AG04449 (cell line): ENCODE measurements at places on chromosomes 5 and 9.

DNA sequence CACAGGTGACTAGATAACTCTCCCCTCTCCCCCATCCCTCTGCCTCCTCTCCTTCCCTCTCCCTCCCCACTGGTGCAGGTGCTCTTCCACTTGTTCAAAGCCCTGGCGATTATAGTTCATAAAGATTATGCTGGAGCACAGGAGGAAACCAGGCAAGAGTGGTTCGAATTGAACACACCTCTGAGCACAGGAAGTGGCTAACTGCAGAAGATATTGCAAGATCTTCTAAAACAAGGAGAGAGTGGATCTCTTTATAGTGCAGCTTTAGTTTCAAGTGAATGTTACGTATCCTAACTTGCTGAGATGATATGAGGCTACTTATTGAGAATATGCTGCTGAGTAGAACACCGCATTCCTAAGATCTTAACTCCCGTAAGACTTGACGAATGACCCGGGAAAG lies 178.4 kb downstream of the GOLPH3 start:
- no peak for DNase-seq

- no peak for DNase-seq
Observed at GRCh38 chr9:5786370-5787127, 46.4 kb downstream of the ERMP1 start.

DNA sequence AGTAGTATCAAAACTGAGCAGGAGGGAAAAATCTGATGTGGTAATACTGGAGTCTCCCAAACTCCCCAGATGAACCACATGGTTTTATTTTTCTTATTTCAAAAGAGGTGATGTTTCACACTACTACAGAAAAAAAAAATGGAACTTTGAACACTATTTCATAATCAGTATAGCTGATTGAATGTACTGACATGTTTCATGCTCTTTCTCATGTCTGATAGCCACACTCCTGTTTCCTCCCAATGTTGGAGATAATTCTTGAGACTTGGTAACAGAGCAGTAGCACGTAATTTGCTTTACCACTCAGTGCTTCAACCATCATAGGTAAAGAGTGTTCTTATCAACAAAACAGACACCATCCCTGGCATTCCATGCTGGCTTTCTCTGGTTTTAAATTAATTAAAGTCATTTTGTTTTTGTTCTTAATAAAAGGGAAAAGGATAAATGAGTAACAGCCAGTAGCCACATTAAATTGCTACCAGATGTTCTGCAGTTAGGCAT lies 85.2 kb downstream of the MUSK start:
- DNase-seq: no peak

- no peak for DNase-seq
Observed at GRCh38 chr5:102815540-102816332, 60.6 kb downstream of the PAM start.

- DNase-seq: no peak
Observed at GRCh38 chr5:107668154-107669095, 2.3 kb downstream of the EFNA5 start.

DNA sequence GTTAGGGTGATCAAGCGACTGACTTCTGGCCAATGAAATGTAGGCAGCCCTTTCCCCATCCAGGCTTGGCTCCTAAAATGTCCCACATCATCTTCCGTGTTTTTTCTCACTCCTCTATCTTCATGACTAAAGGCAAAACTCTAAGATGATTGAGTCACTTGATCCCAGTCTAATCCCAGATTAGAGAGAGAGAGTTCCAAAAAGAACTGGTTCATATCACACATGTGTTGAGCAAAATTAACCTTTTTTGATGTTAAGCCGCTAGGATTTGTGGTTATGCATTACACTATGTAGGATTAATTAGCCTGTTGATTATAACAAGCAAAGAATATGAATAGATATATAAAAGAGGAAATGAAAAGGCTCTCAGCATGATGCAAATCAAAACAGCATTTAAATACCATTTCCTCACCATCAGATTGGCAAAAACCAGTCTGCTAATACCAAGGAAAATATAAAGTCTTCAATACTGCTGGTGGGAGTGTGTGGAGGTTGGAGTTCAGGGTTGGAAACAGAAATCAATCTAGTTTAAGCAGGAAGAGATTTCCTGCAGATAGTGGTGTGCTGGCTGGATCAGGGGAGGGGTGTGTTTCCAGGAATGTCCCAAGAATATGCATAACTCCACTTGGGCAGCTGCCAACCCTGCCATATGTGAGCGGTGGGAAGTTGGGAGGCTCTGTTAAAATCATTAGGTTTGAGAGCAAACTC lies 187.6 kb upstream of the S1PR3 start:
- DNase-seq: no peak

GRCh38 chr5:1058083-1058945 lies 49.7 kb downstream of the NKD2 start:
- no peak for DNase-seq

GRCh38 chr9:26413611-26414010 lies 479.0 kb downstream of the CAAP1 start:
- DNase-seq: no peak

- no peak for DNase-seq
Observed at GRCh38 chr5:161312882-161313281, 233.6 kb downstream of the GABRB2 start.

DNA sequence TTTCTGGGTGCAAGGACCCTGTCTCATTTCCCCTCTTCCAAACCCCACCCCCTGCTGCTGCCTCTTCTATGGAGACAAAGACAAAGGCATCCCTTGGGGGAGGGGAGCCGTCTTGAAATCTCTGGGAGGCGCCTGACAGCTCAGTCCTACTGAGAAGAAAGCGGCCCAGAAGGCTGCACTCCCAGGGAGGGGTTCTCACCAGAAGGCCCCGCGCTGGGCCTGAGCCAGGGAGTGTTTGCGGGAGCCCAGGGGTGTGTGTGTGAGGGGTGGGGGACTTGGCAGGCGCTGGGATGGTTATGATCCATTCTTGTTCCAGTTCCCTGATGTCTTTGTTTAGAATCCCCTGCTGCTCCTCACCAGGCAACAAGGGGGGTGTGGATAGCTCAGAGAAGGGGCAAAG lies 45.7 kb upstream of the ALDH1B1 start:
- no peak for DNase-seq

DNA sequence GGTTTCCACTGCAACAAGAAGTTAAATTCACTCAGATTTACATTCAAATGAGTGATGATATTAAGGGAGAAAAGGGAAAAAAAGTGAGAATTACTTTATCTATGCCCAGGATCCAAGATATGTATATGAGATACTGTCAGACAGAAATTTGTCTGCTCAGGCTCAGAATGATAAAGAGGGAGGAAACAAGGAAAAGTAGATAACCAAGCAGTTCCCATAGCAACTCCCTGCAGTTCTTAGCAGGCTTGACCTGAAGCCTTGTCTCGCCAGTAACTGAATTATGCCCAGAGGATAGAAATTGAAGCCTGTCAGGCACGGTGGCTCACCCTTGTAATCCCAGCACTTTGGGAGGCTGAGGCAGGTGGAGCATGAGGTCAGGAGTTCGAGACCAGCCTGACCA lies 304.4 kb downstream of the TLE1 start:
- DNase-seq: no peak

GRCh38 chr9:126219166-126219565 lies 107.5 kb upstream of the MVB12B start:
- DNase-seq: no peak

GRCh38 chr9:94869415-94869843 lies 142.9 kb downstream of the AOPEP start:
- DNase-seq: no peak

GRCh38 chr9:96524045-96524444 lies 74.1 kb downstream of the HABP4 start:
- DNase-seq: no peak

- DNase-seq: peak; percentile 58
Observed at GRCh38 chr5:97735209-97735608, 552.2 kb upstream of the RIOK2 start.

DNA sequence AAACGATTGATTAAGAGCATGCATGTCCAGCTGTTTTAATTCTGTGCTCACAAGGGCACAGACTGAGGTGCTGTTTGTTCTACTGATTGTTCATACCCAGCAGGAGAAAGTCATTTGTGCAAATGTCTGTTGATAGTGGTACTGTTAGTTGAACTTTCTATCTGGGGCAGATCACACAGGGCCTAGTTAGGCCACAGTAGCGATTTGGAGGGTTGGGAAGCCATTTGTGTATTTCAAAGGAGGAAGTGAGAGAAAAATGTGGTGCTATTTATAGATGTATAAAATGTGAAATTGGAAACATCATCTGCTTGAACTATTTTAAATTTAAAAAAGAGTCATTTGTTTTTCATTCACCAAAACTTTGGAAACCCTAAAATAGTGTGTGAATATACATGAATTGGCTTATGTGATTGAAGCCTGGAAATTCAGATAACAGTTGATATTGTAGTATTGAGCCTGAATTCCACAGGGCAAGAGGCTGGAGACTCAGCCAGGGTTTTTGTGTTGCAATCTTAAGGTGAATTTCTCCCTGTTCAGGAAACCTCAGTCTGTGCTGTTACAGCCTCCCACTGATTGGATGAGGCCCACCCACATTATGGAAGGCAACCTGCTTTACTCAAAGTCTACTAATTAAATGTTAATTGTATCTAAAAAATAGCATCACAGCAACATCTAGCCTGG lies 162.0 kb upstream of the CDKN2B start:
- no peak for DNase-seq

GRCh38 chr9:108643731-108644510 lies 211.9 kb downstream of the ACTL7B start:
- DNase-seq: no peak

GRCh38 chr9:134670042-134670525 lies 28.5 kb downstream of the COL5A1 start:
- DNase-seq: peak; percentile 76

DNA sequence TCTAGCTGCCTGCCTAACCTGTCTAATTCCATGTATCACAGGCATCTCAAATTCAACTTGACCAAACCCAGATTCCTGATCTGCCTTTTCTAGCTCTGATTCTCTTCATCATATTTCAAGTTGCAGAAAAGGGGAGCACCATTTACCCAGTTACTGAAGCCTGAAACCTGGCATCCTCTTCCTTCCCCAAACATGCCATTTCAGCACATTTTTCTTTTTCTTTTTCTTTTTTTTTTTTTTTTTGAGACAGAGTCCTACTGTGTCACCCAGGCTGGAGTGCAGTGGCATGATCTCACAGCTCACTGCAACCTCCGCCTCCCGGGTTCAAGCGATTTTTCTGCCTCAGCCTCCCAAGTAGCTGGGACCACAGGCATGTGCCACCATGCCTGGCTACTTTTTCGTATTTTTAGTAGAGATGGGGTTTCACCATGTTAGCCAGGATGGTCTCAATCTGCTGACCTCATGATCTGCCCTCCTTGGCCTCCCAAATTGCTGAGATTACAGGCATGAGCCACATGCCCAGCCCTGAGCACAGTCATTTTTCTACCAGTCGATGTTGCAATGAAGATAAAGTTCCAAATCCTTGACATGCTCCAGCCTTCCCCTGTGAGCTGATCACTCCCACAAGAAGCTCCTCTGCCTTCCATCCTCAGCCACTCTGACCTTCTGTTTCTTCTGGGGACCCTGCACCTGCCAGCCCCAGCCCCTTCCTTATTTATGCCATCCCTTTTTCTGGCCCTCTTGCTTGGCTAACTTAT lies 32.2 kb downstream of the ACER2 start:
- DNase-seq: no peak

GRCh38 chr5:56511326-56511841 lies 278.3 kb upstream of the ANKRD55 start:
- no peak for DNase-seq

DNA sequence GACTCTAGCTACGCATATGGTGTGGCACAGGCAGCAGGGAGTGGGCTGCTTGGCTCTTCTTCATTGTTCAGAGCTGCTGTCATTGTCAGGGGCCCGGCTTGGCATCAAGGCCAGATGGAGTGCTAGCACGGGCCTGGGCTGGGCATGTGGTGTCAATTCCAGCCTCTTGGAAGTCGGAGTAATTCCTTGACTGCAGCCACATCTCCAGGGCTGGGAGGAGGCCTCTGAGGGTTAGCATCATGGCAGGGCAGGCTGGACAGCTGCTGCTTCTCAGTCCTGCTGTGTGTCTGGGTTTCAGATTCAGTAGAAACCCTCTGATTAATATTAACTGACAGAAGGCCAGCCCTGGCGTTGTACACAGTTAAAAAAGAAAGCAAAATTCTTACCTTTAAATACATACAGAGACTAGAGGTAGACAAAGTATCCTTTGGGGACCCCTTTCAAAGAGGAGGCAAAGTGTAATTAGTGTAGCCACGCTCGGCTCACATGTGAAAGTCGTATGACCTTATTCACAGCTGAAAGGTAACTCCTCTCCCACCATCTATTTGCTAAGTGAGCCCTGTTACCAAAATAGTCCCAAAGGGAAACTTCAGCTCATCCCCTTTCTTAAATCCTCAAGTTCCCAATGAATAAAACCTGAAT lies 126.4 kb downstream of the DOCK2 start:
- no peak for DNase-seq

- DNase-seq: no peak
Observed at GRCh38 chr5:149820536-149821510, 90.7 kb downstream of the PPARGC1B start.

GRCh38 chr9:95645579-95645978 lies 128.8 kb upstream of the PTCH1 start:
- no peak for DNase-seq

DNA sequence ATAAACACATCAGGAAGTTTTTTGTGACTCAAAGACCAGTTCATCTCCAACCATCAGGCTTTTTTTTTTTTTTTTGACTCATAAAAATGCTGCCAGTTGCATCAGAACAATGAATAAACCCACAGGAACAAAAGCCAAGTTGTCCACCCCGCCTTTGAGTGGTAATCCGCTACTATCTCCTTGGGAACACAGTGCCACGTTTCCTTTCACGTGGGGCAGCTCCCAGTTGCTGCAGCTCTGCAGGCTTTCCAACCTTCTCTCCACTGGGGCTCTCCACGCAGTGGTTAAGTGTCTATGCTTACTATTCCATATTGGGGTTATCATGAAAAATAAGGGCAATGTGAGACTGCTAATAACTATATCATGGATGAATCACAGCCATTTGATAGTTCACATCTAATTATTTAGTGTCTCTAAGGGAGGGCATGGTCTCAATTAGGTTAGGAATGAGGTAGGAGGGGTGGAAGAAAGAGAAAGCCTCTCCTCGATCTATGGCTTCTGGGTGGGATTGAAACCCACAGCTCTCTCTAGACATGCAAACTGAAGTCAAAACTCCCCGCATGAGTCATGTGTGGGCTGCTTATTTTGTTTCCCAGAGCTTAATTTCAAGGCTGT lies 55.8 kb upstream of the ACTBL2 start:
- peak; percentile 66 for DNase-seq

GRCh38 chr9:36441966-36442365 lies 41.9 kb upstream of the RNF38 start:
- no peak for DNase-seq

- no peak for DNase-seq
Observed at GRCh38 chr9:113501129-113501686, 37.7 kb downstream of the RGS3 start.
